Cortex of kidney (tissue), 1 donor: ENCODE measurements at places on chromosomes 11 and 22.

DNA sequence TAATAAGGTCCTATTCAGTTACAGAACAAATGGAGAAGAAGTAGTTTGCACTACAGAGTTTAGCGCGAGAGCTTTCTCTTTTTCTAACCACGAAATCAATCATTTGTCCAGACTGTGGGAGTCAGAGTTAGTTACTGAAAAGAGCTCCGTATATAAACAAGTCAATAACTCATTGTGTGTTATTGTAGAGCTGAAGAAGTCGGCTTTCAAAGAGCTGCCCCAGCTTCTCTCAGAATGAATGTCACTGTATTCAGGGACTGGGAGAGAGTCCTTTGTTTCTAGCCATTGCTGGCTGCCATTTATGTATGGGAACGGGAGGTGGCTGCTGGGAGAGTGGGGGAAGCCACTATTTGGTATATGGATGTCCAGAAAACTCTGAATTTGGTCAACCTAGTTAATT, 227.8 kb downstream of the DCDC1 start:
- DNase-seq, result no peak

DNA sequence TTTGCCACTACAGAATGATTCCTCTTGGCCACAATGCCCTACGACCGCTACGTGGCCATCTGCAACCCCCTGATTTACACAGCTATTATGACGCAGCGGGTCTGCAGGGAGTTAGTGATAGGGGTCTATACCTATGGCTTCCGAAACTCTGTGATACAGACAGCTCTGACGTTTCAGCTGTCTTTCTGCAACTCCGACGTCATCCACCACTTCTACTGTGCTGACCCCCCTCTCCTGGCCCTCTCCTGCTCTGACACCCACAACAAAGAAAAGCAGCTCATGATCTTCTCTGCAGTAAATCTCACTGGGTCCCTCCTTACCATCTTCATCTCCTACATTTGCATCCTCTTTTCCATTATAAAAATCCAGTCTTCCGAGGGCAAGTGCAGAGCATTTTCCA, 52.3 kb upstream of the OR5P2 start:
- no peak for DNase-seq

DNA sequence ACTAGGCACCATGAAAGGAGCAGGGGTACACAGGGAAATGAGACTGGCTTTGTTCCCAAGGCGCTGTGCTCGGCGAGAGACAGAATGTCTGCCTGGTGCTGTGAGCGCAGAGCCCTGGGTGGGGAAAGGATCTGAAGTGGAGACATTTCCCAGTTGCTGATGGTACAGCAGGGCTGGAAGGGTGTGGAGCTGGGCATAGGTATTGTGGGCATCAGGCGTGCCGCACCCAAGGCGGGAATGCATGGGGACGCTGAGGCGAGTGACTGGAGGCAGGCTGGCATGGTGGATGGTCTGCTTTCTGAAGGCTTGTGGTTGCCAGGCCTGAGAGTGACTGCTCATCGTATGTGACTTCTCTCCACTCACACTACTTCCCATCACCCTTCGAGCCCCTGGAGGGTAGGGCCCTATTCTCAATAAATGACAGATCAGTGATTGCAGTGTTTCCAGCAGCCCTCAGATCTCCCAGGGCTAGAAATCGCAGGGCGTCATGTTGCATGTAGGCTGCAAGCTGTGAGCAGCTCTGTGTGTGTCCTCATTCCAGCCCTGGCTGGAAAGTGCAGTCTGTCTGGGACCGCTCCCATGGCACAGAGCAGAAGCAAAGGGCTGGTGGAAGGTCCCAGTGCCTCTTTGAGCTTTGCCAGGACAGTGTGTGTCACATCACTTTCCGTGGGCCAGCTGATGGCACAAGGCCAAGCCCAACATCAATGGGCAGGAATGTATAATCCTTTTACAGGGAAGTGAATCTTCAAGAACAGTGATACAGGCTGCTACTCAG, 67.7 kb downstream of the TBC1D22A start:
- DNase-seq, result no peak

DNA sequence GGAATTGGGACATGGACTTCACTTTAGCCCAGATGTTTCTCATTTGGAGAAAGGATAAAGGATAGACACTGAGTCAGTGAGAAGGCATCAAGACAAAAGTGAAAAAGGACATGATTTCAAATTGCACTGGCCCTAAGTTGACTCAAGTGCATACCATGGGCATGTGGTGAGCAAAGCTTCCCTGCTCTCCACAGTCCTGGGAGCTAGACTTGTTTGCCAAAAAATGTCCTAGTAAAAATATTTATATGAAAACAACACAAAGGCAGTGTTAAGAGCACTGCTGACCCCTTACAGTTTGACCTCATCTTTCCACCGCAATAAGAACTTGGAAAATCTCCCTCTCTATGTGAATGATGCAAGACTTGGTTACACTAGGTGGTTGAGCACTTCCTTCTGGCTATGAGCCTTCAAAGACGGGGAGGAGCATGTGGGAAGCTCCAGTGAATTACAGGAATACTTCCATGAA, 46.5 kb upstream of the FIBIN start:
- no peak for DNase-seq

DNA sequence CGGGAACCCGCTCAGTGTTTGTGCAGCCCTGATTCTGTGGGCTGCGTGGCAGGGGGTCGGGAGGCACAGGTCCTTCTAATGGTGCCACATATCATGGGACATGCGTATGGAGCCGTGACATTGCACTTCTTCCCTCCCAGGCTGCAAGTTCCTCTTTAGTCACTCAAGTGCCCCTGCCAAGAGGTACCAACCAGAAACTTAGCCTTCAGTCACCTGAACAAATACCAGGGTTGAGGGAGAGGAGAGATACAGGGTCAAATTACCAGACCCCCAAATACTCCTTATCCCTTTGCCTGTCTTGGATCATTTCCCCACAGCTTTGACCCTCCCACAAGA, 209.1 kb downstream of the BUD13 start:
- no peak for DNase-seq

GRCh38 chr22:38867471-38868285, 4.3 kb downstream of the CBX6 start:
- no peak for DNase-seq

GRCh38 chr11:9276571-9276970, 11.4 kb upstream of the DENND5A start:
- DNase-seq, result no peak
